NCI-H187 treated with DMSO at 0.1 percent for 48 hours (cell line): ENCODE measurements at places on chromosomes 6 and 20.

DNA sequence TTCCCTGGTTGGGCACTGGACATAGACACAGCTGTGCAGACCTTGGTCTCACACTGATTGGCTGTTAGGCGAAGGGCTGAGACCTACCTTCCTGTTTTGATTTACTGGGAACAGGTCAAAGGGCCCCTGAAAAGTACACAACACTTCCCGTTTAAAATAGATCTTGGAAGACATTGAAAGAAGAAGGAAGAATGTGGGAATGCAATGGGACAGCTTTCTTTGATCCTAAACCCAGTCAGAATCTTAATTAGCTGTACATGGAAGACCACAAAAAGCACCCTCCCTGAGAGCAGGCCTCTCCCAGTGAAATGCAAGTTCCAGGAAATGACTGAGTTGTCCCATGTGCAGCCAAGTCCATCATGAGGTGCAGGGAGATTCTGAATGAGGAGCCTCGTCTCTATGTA is 83.6 kb upstream of the EXOC2 start:
- DNase-seq, result no peak

DNA sequence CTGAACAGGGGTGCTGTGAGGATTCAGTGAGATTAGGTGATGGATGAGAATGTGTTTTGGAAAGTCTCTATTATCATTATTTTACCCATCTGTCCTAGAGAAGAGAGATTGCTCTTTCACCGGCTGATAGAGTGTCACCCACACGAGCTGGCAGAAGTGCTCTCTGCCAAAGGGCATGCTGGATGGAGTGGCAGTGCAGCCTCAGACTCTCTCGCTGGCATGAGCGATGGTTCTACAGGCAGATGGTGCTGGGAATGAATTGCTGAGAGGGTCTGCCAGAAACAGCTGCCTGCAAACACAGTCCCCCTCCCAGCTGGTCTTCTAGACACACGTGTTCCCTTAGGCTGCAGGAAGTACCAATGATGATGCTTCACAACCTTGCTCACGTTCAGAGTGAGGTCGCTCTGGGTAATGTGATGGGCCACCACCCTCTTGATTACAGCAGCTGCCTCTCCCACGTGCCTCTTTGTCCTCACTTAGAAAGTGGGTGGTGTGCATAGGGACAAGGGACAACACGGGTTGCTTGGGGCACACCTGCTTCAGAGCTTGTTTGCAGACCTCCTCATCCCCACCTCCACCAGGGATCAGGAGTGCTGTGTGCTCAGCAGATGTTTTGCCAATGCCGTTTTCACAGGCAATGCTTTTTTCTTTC is 84.7 kb downstream of the FOXA2 start:
- DNase-seq, result no peak

- no peak for DNase-seq
Measured at GRCh38 chr6:168091381-168092264, 12.6 kb upstream of the FRMD1 start.

DNA sequence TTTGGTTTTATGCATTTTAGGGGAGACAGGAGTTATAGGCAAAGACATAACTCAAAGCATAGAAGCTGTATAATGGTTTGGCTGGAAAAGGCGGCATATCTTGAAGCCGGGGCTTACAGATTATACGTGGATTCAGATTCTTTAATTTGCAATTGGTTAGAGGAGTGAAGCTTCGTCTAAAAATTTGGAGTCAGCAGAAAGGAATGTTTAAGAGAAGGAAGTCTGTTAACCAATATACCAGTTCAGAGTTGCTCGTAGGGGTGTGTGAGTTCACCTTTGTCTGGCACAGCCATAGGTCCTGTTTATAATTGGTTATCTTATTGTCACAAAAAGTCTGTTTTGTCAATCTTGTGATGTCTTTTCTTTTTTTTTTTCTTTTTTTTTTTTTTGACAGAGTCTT is 8.9 kb downstream of the ARHGAP40 start:
- DNase-seq, result no peak

DNA sequence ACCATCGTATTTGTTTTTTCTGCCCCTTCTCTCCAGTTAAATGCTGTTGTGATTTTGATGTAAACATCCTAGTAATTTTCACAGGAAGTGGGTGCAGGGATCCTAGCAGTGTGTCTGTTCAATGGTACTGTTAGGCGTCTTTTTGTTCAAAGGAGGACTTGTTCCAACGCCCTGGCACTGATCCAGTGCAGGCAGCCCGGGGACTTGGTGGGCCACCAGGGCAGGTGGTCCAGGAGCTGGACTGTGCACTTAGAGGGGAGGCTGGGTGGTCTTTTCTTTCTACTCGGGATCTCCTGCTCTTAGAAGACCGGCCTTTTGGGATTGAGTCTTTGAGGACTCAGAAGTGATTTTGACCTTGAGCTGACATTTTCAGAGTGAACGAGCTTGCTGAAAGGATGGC is 41.1 kb upstream of the NKX2-2 start:
- no peak for DNase-seq

- DNase-seq, result no peak
Measured at GRCh38 chr6:16291739-16292138, 53.4 kb downstream of the GMPR start.

- DNase-seq, result no peak
Measured at GRCh38 chr20:15339264-15339663, 1001.9 kb upstream of the FLRT3 start.

DNA sequence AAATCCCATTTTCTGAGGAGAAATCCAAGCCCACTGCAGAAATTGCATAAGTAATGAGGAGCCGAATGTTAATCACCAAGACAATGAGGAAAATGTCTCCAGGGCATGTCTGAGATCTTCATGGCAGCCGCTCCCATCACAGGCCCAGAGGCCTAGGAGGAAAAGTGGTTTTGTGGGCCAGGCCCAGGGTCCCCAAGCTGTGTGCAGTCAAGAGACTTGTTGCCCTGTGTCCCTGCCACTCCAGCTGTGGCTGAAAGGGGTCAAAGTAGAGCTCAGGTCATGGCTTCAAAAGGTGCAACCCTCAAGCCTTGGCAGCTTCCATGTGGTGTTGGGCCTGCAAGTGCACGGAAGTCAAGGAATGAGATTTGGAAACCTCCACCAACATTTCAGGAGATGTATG is 276.6 kb downstream of the KHDRBS2 start:
- no peak for DNase-seq

- no peak for DNase-seq
Measured at GRCh38 chr20:15991279-15991678, 582.0 kb downstream of the KIF16B start.

GRCh38 chr6:157091856-157092460 is 231.4 kb downstream of the TMEM242 start:
- no peak for DNase-seq

DNA sequence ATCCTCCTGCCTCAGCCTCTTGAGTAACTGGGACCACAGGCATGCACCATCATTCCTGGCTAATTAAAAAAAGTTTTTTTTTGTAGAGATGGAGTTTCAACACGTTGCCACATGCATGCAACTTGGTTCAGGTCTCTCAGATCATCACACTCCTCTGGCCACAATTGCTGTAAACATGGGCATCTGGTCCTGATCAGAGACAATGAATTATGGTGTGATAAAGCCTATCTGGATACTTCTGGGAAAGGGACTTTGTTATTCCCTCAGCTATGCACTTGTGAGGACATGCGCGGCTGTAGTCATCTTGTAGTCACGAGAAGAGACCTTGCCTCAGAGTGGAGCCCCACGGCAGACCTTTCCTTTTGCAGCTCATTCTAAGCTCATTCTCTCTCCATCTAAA is 210.9 kb upstream of the ZFP64 start:
- DNase-seq, result no peak

DNA sequence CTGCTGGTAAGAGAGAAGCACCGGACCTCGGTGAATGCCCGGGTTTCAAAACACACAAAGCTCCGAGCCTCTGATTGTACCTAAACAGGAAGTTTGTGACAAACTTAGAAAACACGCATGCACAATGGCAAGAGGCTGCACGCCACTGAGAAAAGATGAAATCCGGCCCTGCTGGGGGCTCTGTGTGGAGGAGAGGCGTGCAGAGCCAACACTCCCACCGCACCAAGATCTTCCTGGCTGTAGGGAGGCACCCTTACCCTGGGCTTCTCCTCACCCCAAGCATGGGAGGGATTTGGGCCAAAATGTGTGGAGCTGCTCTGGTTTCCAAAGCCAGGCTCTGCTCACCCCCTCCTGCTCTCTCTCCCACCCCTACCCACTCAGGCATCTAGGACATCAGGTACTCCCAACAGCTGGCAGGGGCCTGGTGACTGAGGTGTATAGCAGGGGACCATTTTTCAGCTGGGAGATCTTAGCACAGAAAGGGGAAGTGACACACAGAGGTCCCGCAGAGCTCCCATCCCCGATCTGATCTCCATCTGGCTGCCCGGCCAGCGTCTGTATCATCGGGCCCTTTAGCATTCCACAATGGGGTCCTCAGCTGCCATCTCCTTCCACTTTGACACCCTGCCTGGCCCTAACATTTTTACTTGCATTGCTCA is 84.2 kb downstream of the TRERF1 start:
- no peak for DNase-seq

GRCh38 chr6:15444881-15445280 is 199.0 kb downstream of the JARID2 start:
- DNase-seq, result no peak

- no peak for DNase-seq
Measured at GRCh38 chr6:45293306-45293705, 34.8 kb upstream of the RUNX2 start.
